Urinary bladder (tissue), 4 donors: ENCODE measurements at places on chromosomes 1 and 21. TPM values are rescaled to one million over a fixed set of nuclear protein-coding genes. Genes with fewer than 3 reads are reported as not detected.

DNA sequence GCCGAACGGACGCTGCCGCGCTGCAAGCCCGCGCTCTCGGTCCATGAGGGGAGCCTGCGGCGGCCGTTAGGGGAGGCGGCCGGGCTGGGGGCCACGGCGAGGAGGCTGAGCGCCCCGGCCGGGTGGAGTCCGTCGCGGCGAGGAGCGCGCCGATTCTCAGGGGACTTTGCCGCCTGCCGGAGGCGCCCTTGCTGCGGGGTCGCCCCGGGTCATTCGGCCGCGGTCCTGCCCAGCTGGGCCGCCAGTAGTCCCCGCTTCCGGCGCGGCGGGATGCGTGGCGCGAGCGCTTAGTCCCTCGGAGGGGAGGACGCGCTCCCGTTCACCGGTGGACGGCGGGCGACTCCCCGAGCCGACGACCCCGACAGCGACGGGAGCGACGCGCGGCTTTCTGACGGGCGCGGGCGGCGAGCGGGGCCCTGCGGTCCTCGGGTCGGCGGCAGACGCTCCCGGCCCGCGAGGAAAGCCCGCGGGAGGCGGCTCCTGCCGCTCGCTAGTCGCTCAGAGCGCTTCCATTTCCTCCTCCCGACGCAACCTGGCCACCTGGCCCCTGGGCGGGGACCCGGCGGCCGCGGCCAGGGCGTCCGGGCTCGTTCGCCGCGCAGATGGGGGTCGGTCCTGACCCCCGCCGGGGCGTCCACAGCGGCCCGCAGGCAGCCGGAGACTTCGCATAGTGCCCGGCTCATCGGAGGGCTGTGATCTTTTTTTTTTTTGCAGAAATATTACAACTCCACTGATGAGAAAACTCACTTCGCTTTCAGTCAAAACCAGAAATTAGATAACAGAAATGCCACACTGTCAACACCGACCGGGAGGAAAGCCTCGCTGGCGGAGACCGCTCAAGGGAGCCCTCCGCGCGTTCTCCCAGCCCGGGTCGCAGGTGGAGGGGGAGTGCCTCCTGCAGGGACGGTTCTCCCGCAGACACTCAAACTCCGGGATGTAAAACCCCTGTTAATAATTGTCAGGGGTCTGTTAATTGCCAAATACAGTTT lies 641 bp upstream of the ZBTB21 start:
- no peak for DNase-seq

The S100B gene
- 31.9 TPM for total RNA-seq

The OPTC gene
- not detected for total RNA-seq

The ADCY10 gene
- 0.37 TPM for total RNA-seq
